Activated naive CD8-positive, alpha-beta T cell treated with anti-CD3 and anti-CD28 coated beads, Interleukin-2, amount 10 ng/mL, durations not matched to agents 7 days and 5 days (primary cell): ENCODE measurements at places on chromosomes 2 and 18. TPM values are rescaled to one million over a fixed set of nuclear protein-coding genes. Genes with fewer than 3 reads are reported as not detected.
A peak's percentile ranks its signal among the peaks of the same experiment; 100 is the strongest.

- no peak for DNase-seq
- no peak overlapping the region for H3K4me3 ChIP-seq
- H3K36me3 ChIP-seq, result no peaks in the 10 kb centered on the region
These were observed 59.2 kb upstream of the KLF7 start for GRCh38 chr2:207224791-207225482.

- DNase-seq, result no peak
- peak overlapping the region; percentile 35 for H3K4me3 ChIP-seq
- H3K27me3 ChIP-seq, result no peaks in the 10 kb centered on the region
These were observed 179.1 kb downstream of the ANKRD44 start for GRCh38 chr2:197131558-197131855.

Gene CD28
- total RNA-seq, result 58.9 TPM

Gene TXNDC2
- not detected for total RNA-seq

DNA sequence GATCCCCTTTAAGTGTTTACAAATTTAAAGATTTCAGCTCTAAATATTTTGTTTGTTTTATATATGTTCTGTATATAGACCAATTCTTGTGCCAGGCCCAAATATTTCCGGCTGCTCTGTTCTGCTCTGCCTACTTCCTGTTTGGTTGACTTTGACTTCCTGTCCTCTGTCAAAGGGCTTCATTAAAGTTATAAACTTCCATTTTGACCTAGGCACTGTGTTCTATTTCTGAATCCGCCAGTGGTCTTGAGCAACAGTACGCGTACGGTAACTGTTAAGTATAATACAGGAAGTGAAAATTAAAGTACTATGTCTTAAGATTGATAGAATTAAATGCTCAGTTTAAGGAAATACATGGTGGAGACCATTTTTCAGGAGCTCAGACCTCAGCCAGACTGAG, 13.5 kb upstream of the REL start:
- peaks cover 29% of the 10 kb centered on the region for H3K36me3 ChIP-seq
- H3K27me3 ChIP-seq, result no peaks in the 10 kb centered on the region
- peaks cover 14% of the 10 kb centered on the region for H3K4me1 ChIP-seq
- peak overlapping the region; percentile 62 for H3K4me3 ChIP-seq
